ENCODE measurements at places on chromosomes 5 and 9.

DNA sequence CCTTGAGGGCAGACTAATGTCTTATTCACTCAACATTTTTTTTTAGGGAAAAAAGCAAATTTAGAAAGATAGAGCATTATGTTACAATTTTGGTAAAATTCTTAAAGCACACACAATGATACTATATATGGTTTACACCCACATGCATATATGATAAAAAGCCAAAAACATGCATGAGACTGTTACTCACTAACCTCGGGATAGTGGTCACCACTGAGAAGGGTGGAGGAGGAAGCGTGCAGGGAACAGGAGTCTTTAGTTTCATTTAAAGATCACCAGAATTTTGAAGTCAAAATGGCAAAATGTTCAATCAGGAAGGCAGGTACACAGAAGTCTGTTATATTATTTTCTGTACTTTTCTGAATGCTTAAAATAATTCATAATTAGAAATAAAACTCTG, 9.2 kb downstream of the ARL15 start:
- peak; percentile 69 for DNase-seq

- DNase-seq, result no peak
Observed at GRCh38 chr5:150138551-150139265, 16.9 kb downstream of the PDGFRB start.

DNA sequence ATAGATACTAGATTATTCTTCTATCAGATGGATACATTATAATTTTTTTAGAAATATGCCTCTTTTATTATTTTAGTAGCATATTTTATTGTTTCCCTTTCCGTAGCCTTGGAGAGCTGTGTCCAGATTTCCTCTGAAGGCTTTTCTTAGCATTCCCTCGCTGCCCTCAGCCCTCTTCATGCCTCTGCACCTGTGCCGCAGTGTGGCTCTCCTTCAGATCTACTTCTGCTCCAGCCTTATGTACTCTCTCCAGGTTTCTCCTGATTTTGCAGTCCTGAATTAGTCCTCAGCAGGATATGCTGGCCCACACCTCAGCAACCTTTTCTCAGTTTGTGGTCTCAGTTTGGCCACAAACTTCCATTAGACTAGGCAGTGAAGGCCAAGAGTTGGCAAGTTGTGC, 1052.0 kb downstream of the TAF11L14 start:
- no peak for DNase-seq

- no peak for DNase-seq
Observed at GRCh38 chr5:119795768-119796167, 166.4 kb downstream of the FAM170A start.

DNA sequence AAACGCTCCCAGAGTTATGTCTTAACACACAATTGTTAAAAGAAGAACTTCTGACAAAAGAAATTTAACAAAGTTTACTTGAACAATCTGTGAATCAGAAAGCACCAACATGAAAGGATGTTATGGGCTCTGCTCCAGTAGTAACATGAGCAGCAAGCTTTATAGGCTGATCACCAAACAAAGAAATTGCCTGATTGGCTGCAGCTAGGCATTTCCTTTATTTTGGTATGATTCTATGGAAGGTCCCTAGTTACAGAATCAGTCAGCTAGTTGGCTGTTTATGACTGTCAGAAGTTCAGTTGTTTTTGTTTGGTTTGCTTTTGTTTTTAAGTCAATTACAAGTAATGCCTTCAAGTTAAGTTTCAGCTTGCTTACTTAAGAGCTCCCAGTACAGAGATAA, 102.4 kb upstream of the SMC2 start:
- DNase-seq, result no peak

- DNase-seq, result no peak
Observed at GRCh38 chr5:81402192-81402930, 8.4 kb upstream of the ACOT12 start.

All from suppressor macrophage (primary cell).